ENCODE measurements at places on chromosomes 3 and 15.
A peak's percentile ranks its signal among the peaks of the same experiment; 100 is the strongest.

DNA sequence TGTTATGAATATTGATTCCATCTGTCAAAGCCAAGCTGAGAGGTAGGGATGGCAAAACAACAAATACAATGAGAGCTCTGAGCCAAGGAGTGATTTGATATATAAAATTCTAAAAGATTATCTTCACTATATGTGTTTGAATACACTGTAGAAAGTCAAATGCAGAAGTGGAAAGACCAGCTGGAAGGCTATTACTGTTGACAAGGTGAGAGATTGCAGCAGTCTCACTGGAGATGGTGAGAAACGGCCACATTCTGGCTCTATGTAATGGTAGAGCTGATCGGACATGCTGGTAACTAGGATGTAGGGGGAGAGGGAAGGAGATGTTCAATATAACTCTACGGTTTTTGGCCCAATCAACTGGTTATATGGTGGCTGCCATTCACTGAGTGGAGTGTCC is 434.2 kb upstream of the SUCLG2 start:
- no peak for DNase-seq

DNA sequence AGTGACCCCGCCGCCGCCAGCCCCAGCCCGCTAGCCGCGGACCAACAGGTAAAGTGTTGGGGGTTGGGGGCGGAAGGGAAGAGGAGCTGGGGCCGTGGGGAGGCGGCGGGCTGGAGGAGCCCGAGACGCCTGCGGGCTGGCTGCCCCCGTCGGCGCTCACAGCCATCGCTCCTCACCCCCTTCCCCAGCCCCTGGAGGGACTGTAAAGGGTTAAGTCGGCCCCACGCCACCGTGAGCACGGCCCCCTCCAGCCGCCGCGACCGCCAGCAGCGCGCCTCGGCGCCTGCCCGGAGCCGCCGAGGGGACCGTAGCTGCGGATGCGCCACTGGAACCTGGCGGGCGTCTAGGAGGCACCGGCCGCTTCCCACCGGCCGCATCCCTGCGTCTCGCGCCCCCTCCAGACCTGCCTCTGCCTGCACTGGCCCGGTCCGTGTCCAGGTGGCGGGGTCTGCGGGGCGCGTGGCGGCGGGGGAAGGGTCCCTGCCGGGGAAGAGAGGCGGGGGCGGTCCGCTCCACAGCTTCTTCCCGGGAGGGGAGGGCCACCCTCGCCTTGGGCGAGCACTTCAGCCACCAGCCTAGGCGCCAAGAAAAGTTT is 522 bp downstream of the MED12L start:
- DNase-seq, result peak; percentile 6

DNA sequence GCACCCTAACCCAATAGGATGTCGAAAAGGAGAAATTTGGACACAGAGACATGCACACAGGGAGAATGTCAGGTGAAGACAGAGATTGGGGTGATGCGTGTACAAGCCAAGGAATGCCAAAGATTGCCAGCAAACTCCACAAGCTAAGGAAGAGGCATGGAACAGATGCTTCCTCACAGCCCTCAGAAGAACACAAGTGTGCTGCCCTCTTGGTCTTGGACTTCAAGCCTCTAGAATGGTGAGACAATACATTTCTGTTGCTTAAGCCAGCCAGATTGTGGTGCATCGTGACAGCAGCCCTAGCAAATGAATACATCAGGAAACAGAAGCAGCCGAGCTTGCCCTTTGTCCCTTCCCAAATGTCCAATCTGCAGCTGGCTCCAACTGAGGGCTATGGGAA is 23.7 kb upstream of the ARL8B start:
- no peak for DNase-seq

GRCh38 chr3:161072751-161073150 is 32.4 kb downstream of the B3GALNT1 start:
- DNase-seq, result no peak

GRCh38 chr15:75349851-75350588 is 3.2 kb downstream of the NEIL1 start:
- DNase-seq, result no peak

- DNase-seq, result no peak
Measured at GRCh38 chr15:48719668-48720067, 74.2 kb upstream of the FBN1 start.

DNA sequence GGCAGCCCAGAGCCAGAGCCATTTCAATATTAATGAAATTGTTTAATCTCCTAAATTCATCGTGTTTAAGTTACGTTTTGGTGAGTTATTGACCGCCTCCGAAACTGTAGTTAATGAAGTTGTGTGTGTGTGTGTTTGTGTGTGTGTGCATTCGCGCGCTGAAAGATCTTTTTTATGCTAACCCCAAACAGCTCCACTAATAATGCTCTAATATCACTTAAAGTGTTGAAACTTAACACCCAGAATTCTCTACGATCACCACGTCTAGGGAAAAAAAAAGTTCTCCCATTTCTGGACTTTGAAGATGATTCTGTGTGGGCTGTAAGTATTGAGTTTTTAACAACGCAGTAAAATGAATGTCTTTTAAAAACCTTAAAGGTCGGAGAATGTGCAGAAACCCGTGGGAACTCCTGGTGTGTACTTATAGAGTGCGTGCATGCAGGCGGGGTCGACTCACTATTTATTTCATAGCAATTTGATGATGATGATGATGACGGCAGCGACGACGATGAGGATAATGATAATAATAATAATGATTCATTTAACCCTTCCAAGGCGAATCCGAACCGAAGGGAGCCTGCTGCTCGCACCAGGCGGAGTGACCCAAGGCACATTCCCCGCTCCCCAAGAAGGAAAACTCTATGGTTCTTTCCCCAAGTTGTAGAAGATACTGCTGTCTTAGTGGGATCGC is 1.4 kb upstream of the FOXB1 start:
- DNase-seq, result no peak

- no peak for DNase-seq
Measured at GRCh38 chr15:55394694-55395093, 13.5 kb downstream of the CCPG1 start.

GRCh38 chr3:53630547-53630946 is 136.1 kb downstream of the CACNA1D start:
- no peak for DNase-seq

- no peak for DNase-seq
Measured at GRCh38 chr3:19171794-19172193, 23.5 kb downstream of the KCNH8 start.

GRCh38 chr3:70766301-70766700 is 453.9 kb upstream of the MDFIC2 start:
- DNase-seq, result no peak

- no peak for DNase-seq
Measured at GRCh38 chr3:20380295-20380694, 194.3 kb upstream of the SGO1 start.

DNA sequence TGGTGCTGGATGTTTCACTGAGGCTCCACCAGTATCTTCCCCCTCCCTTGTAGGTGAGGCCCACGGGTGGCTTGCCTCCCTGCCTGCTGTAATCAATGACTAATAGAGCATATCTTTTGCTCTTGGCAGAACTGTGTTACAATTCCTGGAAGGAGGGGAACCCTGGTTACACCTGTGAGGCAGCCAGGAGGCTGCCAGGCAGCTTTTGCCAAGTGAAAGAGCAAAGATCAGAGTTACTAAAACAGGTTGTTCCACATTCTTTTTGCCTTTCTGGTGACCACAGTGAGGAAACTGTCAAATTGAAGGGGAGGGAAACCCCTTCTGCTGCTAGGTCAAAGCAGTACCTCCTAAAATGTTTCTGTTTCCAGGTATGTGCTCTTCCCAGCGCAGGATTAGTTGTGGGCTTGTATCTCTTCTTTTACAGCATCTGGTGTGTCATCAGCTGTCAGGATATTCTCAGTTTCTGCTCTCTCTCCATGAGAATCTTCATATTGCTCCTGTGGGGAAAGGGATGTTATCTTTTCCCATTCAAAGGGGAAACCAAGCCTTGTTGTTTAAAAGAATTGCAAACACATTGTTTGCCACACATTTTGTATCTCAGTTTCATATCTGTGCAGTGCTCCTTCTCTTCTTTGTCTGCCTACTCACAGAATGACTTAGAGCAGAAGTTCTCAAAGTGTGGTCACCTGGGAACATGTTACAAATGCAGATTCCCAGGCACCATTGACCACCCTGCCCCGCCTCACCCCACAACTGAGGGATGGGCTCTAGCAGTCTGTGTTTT is 137.4 kb upstream of the UMPS start:
- DNase-seq, result no peak

DNA sequence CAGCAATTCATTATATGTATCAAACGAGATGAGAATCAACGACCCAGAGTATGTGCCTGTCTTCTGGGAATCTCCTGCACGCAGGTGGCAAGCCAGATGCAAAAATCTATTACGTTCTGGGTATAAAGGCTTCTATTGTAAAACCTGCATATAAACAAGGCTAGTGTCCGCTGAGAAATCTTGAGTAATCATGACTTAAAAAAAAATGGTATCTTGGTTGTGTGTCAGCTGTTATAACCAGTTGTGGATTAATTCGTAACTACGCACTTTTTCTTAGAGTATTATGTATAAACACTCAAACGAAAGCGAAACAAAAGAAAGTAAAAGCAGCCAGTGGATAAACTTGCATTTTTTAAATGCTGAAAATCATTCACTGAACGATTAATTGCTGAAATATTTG is 509.1 kb downstream of the RSL24D1 start:
- no peak for DNase-seq

DNA sequence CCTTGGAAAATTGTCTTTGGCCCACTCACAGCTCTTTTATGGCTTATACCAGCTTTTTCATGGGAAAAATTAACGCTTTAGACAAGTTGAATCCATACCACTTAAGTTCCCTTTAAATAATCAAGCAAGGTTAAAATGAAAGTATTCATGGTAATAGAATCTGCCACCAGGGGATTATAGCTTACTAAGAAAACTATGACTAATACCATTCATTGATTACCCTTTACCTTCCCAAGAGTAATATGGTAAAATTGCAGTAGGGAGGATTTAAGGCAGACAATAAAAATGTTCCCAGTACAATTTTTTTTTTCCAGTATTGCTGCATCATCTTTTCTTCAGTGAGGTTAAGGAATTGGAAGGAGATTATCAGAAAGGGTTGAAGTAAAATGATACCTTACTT is 641.1 kb upstream of the NAALADL2 start:
- no peak for DNase-seq

DNA sequence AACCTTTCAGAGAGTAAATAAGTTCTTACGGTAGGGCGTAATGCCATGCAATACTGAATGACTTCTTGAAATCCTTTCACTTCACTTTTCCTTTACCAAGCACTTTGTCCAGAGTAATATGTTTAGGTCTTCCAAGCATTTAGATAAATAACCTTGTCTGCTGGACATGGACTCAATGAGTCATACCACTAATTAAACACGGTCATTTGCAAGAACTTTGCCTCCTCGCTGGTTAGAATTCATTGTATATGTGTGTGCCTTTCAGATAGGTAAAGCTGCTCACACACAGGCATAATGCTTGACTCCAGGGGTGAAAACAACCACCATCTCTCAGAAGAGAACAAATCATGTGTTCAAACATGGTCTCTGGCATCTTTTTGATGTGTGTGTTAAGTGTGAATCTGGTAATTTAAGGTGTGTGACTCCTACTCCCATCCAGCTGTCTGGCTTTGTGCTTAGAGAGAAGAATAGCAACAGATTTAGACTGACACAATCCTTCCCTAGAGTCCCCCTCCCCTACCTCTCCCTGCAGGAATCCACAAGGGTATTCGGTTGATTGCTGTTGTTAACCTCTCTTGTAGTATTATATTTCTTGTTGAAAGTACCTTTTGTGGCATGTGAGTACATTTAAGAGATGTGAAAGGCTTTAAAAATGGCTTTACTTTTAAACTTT is 419.0 kb downstream of the CNTN4 start:
- no peak for DNase-seq

DNA sequence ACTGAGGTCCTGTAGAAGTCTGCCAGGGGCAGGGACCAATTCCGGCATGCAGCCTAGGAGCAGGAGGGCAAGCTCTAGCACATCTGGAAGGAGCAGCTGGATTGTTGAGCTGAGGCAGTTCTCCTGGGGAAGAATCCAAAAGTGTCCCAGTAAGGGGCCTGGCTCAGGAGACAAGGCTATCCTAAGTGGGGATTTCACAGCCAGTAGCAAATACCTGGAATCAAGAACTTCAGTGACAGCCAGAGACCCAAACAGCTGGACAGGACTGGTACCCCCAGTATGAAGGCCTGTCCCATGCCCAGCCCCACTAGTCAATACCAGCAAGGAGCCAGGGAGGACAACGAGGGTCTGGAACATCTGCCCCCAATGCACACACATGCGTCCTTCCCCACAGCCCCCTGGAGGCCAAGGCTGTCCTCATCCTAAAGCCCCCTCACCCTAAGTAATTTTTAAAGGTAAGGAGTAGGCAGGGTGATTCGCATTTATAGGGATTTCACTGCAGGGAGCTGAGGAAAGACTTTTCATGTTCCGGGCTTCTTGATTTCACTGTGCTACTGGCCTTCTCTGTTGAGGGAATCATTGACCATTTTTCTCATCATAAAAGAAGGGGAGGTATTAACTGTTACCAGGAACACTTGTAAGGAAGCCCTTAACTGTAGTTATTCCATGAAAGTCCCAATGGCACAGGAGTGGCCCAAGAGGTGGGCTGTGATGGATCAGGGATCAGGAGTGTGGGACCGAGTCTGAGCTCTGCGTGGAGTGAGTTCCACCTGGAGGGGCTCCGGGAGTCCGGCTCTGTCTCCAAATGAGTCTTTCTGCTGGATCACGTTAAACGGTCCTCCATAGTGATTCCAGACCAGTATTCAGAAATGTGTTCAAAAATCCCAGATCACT is 2.6 kb upstream of the CHSY1 start:
- no peak for DNase-seq

GRCh38 chr15:61016087-61016486 is 213.0 kb downstream of the RORA start:
- DNase-seq, result no peak

GRCh38 chr15:69979783-69980182 is 117.9 kb downstream of the TLE3 start:
- DNase-seq, result no peak

- no peak for DNase-seq
Measured at GRCh38 chr3:46724424-46724823, 6.8 kb upstream of the PRSS50 start.

GRCh38 chr3:52302426-52303145 is 13.5 kb upstream of the DNAH1 start:
- no peak for DNase-seq

DNA sequence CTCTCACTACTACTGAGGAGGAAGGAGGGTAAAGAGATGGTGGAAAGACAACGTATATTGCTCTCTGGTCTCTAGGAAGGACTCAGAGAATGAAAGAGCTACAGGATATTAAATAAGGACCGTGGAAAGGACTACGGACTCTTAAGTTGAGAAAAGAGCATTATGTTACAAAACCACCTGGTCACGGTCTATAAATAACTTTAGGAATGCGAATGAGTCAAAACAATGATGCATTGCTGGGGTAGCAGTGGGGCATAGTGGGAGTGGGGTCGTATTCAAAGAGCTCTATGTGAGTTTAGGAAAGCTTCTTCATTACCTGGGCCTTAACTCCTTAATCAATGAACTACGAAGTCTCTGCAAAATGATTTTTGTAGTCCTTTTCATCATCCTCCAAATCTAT is 295.7 kb upstream of the SOX14 start:
- no peak for DNase-seq

DNA sequence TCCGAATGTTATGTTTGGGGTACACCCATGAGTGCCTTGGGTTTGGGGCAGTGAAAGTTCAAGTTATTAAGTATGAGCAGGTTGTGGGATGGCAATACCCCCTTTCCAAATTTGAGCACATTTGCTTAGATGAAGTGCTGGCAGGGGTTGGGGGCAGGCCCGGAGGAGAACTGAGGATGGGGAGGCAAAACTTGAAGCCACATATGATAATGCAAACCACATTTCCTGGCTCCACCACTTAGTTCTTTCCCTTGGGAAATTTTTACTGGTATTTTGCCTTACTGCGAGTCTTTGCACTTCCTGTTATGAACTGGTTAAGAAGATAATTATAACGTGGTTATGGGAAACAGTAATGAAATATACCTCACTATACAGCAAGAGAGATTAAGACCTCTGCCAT is 336.0 kb upstream of the ONECUT1 start:
- no peak for DNase-seq
